Anterior cingulate cortex (tissue), 58 donors: ENCODE measurements at places on chromosomes 12 and 14.

DNA sequence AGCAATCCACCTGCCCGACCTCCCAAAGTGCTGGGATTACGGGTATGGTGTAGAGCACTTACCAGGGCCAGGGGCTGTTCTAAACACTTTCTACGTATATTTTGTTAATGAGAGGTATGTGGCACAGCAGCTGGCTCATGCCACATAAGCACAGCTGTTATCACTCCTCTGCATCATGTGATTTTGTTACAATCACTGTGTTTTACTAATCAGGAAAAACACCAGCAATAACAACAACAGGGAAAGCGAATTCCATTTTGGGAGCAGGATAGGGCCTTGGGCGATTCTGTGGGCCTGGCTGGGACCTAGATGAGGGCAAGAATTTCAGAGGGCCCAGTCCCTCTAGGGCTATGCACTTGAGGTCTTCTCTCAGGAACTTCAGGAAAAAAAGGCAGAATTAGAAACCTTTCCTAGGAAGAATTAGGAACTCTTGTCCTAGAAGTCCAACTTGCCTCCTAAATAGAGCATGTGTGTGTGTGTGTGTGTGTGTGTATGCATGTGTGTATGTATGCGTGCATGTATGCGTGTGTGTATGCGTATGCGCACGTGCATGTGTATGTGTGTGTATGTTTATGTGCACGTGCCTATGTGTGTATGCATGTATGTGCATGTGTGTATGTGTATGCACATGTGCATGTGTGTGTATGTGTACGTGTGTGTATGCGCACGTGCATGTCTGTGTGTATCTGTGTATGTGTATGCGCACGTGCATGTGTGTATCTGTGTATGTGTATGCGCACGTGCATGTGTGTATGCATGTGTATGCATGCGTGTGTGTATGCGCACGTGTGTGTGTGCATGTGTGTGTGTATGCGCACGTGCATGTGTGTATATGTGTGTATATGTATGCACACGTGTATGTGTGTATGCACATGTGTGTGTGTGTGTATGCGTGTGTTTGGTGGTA lies 41.8 kb upstream of the CORO1C start:
- DNase-seq = no peak

DNA sequence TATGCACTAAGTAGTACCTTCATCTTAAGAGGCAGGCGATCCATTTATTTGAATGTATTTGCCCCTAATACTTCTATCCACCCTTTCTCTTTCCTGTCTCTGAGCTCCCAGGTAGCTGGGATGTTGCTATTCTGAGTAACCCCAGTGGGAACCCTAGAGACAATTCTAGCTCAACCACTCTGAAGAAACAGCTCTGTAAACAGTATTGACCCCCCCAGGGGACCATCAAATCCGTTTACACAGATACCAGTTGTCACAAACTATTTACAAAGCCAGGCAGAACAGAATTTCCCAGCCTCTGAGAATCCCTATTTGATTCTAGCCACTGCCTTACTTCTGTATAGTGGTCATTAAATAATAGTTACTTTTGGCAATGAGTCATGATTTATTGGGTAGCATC lies 64.9 kb downstream of the MIPOL1 start:
- DNase-seq = no peak

DNA sequence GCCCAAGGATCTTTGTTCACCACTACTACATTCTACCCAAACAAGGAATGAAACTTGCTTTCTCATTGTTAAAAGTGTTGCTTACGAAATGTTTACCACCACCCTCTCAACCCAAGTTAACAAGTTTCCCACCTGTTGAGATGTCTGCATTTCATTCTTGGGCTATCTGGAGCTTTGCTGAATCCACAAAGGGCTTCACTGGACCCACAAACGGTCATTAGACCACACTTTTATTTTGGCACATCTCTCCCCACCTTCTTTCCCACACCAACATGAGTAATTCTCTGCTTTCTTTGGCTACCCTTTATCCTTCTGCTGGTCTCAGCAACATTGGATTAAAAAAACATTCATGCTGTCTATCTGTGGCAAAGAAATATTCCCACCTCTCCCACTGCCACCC lies 78.0 kb downstream of the TMEM260 start:
- DNase-seq = no peak

GRCh38 chr12:47088021-47088944 lies 8.5 kb upstream of the AMIGO2 start:
- no peak for DNase-seq

DNA sequence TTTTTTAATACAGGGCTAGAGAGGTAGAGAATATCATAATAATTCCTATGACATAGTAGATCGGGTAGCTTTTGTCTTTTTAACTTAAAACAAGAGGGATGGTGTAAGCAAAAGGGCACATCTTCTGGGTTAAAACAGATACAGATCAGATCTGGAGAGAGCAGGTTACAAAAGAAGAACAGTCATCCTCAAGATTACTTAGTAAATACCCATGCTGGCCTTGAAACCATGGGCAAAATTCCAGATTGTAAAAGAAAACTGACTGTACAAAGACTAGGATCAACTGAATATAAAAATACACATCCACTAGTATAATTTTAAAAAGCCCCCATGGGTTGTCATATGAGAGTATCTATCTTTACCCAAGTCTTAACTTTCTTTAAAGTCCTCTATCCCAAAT lies 76.7 kb downstream of the MED13L start:
- DNase-seq = no peak

DNA sequence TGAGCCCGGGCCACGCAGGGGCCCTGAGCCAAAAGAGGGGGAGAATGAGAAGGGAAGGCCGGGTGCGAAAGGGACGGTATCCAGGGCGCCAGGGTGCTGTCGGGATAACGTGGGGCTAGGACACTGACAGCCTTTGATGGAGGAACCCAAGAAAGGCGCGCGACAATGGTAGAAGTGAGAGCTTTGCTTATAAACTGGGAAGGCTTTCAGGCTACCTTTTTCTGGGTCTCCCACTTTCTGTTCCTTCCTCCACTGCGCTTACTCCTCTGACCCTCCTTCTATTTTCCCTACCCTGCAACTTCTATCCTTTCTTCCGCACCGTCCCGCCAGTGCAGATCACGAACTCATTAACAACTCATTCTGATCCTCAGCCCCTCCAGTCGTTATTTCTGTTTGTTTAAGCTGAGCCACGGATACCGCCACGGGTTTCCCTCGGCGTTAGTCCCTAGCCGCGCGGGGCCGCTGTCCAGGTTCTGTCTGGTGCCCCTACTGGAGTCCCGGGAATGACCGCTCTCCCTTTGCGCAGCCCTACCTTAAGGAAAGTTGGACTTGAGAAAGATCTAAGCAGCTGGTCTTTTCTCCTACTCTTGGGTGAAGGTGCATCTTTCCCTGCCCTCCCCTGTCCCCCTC lies 3.0 kb downstream of the SSTR1 start:
- DNase-seq = no peak

- no peak for DNase-seq
These were observed 435.4 kb downstream of the TMTC2 start for GRCh38 chr12:83121897-83122622.

DNA sequence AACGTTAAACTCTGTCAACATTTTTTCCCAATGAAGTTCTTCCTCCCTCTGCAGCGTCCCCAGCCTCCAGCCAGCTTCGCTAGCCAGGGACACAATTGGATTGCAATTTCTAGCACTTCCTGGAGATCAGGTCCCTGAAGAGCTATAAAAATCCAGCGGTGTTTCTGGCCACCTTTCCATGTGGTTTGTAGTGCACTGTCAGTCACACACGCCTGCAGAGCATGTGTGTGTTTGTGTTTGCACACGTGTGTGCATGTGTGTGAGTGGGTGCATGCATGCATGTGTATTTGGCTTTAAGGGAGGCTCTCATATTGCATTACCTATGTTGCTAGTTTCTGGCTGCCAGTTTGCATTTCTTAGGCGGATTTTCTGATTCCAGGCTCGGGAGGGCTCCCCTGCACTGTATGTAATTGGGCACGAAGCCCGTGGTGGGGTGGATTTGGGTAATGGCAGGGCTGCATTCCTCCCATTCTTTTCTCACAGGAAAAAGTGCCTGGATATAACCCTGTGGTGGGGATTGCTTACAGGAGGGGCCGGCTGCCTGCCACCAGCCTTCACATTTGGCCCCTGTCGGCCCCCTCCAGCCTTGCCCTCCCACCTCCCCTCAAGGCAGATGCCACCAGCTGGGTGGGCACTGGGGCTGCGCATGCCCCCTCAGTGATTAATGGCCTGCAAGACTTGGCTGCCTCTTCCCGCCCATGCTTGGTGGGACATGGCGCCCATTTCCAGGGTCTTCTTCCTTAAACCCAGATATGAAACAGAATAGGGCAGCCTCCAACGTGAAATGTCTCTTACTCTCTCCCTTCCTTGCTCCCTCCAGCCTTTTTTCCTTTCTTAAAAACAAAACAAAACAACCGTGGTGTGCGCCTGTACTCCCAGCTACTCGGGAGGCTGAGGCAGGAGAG lies 74.0 kb downstream of the TSPAN9 start:
- DNase-seq = no peak

DNA sequence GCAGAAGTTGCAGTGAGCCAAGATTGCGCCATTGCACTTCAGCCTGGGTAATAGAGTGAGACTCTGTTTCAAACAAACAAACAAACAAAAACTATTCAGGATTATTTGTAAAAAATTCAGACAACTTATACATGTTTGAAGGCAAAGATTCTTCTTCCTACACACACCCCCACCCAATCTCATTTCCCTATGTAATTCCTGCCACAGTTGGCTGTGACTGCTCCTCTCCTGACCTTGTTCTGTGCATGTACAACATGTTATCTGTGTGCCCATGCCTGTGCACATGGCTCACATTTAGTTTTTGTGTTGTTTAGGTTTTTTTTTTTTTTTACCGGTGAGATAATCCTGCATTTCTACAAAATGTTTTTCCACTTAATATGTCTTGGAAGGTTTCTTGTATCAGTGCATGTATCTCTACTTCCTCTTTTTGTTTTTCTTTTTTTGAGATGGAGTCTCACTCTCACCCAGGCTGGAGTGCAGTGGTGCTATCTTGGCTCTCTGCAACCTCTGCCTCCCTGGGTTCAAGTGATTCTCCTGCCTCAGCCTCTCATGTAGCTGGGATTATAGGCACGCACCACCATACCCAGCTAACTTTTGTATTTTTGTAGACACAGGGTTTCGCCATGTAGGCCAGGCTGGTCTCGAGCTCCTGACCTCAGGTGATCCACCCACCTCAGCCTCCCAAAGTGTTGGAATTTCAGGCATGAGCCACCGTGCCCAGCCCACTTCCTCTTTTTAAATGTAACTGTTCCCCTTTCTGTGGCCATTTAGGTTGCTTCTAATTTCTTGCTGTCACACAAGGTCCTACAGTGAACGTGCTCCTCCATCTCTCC lies 8.7 kb downstream of the CFAP251 start:
- DNase-seq = no peak

GRCh38 chr14:68684466-68685418 lies 108.1 kb downstream of the ZFP36L1 start:
- DNase-seq = no peak

DNA sequence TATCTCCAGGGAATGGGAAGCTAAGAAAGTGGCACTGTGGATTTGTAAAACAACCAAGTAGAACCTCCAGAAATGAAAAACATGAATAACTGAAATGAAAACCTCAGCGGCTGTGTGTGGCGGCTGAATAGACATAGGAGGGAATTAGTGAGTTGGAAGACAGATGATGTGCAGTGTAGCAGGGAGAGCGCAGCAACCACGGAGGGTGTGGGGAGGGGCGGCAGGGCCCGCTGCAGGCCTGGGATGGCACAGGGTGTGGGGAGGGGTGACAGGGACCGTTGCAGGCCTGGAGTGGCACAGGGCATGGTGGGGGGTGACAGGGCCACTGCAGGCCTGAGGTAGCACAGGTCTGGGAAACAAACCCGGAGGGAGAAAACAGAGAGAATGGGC lies 51.1 kb downstream of the BEGAIN start:
- no peak for DNase-seq

- no peak for DNase-seq
These were observed 206.6 kb downstream of the KIF26A start for GRCh38 chr14:104344818-104345620.

DNA sequence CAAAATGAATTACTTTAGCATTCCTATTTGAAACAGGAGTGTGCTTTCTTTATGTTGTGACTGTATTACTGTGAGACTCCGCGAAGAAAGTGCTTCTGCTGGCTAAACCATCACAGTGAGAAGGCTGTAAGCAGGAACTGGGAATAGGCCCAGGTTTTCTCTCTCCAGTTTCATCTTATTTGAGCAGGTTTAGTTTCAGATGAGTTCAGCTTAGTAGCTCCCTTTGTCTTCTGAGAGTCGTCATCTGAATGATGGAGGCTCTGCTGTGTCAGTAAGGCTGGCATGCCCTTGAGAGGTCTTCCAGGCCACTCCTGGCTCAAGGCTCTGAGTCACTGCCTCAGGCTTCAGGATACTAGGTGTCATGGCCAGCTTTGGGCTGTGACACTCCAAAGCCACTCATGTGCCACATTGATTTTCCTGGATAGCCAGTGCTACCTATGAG lies 205.6 kb upstream of the RGS6 start:
- DNase-seq = no peak

DNA sequence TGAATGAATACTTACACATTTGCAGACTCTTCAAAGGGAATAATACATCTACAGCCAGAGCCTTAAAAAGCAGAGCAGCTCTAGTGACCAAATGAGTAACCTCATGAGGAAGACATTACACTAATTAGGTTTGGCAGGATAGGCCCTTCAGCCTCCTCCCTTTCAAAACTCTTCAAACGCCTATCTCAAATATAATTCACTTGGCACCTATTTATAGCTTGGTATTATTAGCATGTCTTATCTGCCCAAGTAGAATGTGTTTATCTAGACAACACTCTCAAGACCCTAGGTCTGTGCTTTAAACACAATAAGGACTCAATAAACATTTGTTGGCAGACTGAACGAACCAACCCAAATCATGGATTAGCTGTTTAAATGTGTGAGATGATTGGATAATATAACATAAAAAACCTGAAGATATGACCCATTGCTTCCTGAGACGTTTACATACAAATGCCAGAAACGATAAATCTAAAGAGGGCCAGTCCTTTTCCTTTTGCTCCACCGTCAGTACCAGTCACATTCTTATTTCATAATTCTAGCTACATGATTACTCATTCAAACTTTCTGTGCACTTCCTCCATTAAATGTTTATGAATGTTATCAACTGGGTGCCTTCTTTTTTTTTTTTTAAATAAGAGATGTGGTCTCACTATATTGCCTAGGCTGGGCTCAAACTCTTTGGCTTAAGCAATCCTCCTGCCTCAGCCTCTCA lies 123.3 kb downstream of the CEP83 start:
- DNase-seq = no peak

GRCh38 chr14:101088395-101088667 lies 184.8 kb upstream of the RTL1 start:
- DNase-seq = no peak

GRCh38 chr12:96249196-96250118 lies 55.3 kb downstream of the ELK3 start:
- DNase-seq = no peak

DNA sequence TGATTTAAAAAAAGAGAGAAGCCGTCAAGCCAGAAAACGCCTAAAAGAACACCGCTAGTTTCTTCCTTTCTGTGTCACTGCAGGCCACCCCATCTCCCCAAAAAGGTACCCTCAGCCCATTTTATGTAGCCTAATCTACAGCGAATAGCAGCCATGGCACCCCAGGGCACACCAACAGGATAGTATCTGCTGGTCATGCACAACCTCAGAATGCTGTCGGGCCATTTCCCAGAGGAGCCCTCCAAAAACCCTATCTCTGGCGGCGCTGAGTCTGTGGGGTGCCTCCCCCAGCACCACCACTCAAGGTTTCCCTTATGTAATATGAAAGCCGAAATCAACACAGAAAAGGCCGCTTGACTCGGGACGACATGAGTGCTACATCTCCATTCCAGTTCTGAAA lies 98.9 kb downstream of the BCL11B start:
- DNase-seq = no peak

- DNase-seq = no peak
These were observed 13.5 kb upstream of the FAM234B start for GRCh38 chr12:13030541-13031291.

GRCh38 chr12:31362759-31363415 lies 36.9 kb upstream of the SINHCAF start:
- DNase-seq = no peak
